Heart left ventricle (tissue), 16 donors: ENCODE measurements at places on chromosomes 16 and 17. TPM values are rescaled to one million over a fixed set of nuclear protein-coding genes. Genes with fewer than 3 reads are reported as not detected.

DNA sequence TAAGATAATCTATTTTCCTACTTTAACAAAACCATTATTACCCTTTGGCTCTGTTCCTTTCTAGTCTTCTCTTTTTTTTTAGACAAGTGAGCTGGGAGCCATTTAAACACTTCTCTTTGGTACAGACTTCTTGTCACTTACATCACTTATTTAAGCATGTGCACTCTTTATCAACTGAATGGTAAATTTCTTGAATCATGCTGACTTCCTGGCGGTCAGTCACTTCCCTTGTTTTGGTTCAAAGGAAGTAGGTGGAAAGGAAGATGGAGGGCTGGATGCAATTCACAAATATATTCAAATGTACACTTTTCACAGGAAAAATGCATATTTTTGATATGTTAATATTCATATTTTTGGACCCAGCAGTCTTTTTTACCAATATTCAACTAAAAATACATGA is 97.1 kb downstream of the ITFG1 start:
- H3K4me3 ChIP-seq: no peak overlapping the region
- no peaks in the 10 kb centered on the region for H3K4me1 ChIP-seq
- H3K27ac ChIP-seq: no peak overlapping the region

DNA sequence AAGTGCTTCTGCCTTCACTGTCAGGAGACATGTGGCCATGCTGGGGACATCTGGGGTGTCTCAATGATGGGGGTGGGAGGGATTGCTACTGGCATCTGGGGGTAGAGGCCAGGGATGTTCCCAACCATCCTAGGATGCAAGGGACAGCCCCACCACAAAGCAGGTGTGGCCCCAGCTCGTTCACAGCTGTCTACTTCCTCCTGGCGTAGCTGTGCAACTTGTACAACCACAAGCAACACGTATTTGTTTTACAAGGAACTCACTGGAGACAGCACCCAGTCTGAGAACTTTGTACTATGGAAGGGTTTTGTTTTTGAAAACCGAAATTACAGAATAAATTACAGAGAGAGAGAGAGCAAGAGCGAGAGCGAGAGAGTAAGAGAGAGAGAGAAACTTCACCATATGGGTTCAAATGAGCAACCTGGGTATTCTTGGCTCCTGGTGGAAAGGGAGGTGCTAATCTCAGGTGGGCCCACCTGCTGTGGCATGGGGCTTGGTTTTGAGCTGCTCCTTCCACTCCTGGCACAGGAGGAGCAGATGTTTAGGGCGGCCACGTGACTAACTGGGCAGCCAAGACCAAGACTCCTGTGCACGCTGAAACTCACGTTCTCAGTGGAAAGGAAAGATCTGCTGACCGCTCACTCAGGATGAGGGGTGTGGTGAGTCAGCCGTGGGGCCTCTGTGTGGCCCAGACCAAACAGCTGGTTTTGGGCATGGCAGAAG is 17.5 kb upstream of the TNFRSF13B start:
- no peak for DNase-seq
- no peaks in the 10 kb centered on the region for H3K4me1 ChIP-seq
- no peaks in the 10 kb centered on the region for H3K36me3 ChIP-seq

DNA sequence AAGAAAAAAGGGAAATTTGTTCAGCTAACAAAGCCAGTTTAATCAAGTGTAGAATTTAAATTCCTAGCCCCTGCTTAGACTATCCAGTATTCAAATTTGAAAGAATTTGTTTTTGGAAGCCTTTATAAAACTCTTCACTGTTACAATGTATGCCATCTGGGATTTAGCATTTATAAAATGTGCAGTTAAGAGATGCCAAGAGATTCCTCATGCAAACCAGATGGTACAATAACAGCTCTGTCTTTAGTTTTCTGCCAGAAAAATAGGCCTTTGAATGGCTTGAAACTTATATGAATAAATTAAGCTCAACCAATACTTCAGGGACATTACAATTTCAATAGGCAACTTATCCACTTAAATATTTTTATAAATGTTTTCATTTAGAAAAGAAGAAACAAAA is 6.8 kb upstream of the ANKS4B start:
- peaks cover 4% of the 10 kb centered on the region for H3K27me3 ChIP-seq
- no peaks in the 10 kb centered on the region for H3K36me3 ChIP-seq
- no peak for DNase-seq
- H3K4me1 ChIP-seq: no peaks in the 10 kb centered on the region
- no peak overlapping the region for H3K4me3 ChIP-seq

- no peaks in the 10 kb centered on the region for H3K27me3 ChIP-seq
- no peaks in the 10 kb centered on the region for H3K4me1 ChIP-seq
- DNase-seq: no peak
- no peak overlapping the region for H3K4me3 ChIP-seq
- H3K27ac ChIP-seq: no peak overlapping the region
These were observed 15.6 kb downstream of the BEAN1 start for GRCh38 chr16:66442502-66443268.

GRCh38 chr16:12146966-12147365 is 170.4 kb downstream of the SNX29 start:
- peaks cover 3% of the 10 kb centered on the region for H3K4me1 ChIP-seq
- no peak overlapping the region for H3K4me3 ChIP-seq

DNA sequence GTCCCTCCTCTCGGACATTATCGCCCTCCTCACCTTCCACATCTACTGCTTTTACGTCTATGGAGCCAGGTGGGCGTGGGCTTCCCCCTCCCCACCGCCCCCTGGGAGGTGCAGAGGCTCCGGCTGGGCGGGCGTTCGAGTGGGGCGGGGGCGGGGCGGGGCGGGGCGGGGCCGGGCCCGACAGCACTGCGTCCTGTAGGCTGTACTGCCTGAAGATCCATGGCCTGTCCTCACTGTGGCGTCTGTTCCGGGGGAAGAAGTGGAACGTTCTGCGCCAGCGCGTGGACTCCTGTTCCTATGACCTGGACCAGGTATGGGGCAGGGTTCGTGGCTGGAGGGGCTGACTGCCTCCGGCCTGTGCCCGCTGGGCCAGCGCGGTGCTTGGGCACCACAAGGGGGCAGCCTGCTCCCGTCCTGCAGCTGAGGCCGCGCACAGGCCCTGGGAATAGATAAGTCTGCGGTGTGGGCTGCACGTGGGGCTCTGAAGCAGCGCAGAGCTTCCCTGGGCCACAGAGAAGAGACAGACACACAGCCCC is 9.2 kb downstream of the PIGQ start:
- H3K27ac ChIP-seq: no peak overlapping the region
- no peaks in the 10 kb centered on the region for H3K27me3 ChIP-seq
- H3K36me3 ChIP-seq: peaks cover 30% of the 10 kb centered on the region
- H3K4me1 ChIP-seq: peaks cover 6% of the 10 kb centered on the region
- no peak overlapping the region for H3K4me3 ChIP-seq

IL17C gene
- not detected for total RNA-seq
